Hepatic stellate cell (primary cell): ENCODE measurements at places on chromosomes 3 and 15.

DNA sequence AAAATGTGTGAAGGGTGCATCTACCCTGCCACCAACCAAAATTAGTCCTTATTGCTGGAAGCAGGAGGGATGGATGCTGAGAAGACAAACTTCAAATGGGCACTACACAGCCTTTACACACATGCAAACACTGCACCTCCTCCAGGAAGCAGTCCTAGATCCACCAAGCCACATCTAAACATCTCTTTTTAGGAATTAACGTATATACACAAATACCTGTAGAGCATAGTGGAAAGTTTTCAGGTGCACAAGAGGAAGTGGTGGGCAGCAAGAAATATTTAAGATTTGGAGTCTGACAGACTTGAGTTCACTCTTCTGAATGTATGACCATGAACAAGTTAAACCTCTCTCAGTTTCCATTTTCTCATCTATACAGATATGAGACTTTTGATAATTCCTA is 456.6 kb upstream of the PROK2 start:
- no peak for DNase-seq

DNA sequence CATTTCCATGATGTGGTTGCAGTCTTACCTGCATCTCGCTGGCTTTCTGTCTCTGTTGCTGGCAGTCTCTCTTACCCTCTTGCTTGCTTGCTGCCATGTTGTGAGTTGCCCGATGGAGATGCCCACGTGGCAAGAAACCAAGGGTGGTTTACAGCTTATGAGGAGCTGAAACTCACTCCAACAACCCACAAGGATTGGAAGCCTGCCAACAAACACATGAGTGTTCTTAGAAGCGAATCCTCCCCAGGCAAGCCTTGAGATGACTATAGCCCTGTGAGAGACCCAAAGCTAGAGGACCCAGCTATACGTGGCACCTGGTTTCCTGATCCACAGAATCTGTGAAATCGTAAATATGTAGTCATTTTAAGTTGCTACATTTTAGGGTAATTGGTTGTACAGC is 490.9 kb upstream of the ADAMTS9 start:
- DNase-seq: no peak

GRCh38 chr3:127870156-127870555 is 44.9 kb upstream of the KBTBD12 start:
- no peak for DNase-seq

DNA sequence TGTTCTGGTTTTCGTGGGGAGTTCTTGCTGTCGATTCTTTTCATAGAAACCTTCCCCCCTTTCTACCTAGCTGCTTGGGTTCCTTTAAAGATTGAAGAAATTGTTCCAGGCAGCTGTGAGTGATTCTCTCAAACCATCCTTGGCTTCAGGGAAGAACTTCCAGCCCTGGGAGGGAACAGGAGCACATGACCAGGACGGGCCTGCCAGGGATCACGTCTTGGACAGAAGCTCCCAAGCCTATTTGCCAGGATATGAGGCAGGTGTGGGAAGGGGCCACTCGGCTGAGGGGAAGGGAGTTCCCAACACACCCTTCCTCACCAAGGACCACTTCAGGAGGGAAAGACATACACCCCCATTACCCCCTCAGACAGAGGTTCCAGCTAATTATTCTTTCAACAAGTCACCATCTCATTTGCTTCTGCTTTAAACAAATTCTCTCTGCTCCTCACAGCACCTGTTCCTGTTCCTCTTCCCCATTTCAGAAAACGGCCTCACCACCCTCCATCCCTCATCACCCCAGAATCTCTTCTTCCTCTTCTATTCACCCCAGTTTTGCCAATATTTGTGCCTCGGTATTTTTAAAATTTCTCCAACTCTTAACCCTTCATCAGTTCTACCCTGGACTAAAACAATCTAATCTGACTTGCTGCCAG is 62.5 kb downstream of the WHAMM start:
- DNase-seq: no peak

- peak; percentile 95 for DNase-seq
These were observed 40.1 kb downstream of the TMEM44 start for GRCh38 chr3:194592798-194593752.

- DNase-seq: no peak
These were observed 62.8 kb downstream of the ISG20 start for GRCh38 chr15:88701561-88702095.

DNA sequence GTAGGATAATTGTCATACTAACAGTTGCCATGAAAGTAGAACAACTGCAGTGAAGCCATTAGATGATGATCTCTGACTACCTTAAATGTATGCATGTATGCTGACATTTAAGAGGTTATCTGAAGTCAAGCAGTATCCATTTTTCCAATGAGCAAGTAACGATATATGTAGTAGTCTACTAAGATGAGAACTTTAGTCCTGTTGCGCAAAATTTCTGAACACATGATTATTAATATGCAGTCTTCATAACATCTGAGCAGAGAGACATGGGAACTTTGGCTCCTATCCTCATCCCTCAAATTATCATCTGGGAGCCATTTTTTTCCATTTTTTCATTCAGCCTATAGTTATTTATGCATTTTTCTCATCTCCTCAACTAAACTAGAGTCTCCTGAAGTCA is 79.2 kb downstream of the MME start:
- no peak for DNase-seq

GRCh38 chr3:73866846-73867245 is 242.1 kb upstream of the PDZRN3 start:
- no peak for DNase-seq

DNA sequence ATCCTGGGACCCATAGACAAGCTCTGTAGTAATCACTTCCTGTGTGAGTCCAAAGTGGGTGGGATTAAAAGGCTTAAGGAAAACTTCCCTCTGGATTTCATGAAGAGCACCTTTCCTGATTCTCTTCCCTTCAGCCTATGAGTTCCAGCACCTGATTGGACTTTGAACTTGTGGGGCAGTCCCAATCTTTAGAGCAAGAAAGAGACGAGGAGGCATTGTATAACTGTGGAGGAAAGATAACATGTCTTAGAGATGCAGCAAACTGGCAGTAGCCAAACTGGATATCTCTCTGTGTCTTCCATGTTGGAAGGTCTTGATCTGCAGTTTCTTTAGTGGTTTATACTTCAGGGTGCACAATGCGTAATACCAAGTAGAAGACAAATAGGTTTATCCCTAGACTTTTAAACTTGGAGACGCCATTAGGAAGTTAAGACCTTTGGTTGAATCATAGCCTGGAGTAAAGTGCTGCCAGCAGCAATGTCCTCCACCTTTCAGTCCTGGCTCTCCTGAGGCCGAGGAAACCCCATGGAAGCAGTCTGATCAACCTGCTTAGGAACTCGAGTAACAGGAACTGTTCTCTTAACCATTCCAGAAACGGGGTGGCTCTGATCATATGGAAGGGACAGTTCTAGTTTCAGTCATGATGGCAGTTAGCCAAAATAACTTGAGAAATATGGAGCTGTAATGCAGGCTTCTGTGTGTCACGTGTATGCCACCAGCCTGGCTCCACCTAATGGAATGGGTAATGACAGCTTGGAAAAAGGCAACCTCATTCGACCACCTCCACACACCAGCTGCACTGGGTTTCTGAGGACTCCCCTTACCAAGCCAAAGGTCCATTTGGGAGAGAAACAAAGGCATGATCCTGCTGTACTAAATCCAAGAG is 4.7 kb downstream of the EIF1B start:
- DNase-seq: no peak

GRCh38 chr3:132800958-132801357 is 78.7 kb upstream of the NPHP3 start:
- no peak for DNase-seq

DNA sequence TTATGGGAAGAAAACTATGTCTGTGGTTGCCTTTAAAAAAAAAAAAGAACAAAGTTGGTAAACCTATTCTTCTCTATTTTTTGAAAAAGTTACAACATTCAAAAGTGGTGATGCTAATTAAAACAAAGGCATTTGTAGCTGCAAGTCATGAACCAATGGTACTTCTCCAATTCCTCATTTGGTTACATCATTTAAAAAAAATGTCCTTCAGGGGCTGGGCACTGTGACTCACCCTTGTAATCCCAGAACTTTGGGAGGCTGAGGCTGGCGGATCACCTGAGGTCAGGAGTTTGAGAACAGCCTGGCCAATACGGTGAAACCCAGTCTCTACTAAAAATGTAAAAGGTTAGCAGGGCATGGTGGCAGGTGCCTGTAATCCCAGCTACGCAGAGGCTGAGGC is 574.6 kb downstream of the VGLL3 start:
- DNase-seq: no peak

GRCh38 chr3:76938962-76939361 is 100.9 kb upstream of the ROBO2 start:
- no peak for DNase-seq

GRCh38 chr3:9222049-9222448 is 27.4 kb downstream of the SRGAP3 start:
- no peak for DNase-seq

DNA sequence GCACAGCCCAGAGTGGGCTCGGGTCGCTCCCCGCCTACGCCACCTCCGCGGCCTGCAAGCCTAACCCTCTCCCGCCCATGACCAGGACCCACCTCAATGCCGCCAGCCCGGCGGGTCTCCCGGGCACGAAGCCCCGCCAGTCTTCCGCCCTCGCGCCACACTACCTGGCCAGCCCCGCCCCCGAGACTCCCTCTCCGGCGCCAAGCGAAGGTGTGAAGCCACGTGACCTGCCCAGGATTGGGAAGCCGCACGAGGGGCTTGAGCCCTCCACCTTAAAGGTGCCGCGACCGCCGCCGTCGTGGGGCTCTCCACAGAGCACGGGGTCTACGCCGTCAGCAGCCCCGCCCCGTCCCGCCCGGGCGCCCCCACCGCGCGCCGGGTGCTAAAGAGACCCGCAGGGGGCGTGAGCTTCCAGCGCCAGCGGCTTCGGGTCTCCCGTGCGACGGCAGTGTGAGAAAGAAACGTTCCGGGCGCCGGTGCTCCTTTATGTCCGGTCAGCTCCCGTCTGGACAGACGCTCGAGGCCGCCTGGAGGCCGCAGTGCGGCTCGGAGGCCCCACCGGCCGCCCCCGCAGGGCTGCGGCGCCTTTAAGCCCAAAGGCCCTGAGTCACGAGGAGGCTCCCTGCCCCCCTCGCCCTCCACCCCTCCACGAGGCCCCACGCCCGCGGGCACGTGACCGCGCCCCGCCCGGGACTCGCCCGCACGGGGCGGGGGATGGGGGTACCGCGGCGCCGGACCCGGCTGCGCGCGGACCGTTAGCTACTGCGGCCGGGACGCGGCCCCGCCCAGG is at the start of gene CPEB1:
TSS of gene CPEB1 (minus strand) at position 319 of the 790 bp plus-strand sequence. CDS start 18,904 bp downstream, outside the sequence.
- peak; percentile 53 for DNase-seq

DNA sequence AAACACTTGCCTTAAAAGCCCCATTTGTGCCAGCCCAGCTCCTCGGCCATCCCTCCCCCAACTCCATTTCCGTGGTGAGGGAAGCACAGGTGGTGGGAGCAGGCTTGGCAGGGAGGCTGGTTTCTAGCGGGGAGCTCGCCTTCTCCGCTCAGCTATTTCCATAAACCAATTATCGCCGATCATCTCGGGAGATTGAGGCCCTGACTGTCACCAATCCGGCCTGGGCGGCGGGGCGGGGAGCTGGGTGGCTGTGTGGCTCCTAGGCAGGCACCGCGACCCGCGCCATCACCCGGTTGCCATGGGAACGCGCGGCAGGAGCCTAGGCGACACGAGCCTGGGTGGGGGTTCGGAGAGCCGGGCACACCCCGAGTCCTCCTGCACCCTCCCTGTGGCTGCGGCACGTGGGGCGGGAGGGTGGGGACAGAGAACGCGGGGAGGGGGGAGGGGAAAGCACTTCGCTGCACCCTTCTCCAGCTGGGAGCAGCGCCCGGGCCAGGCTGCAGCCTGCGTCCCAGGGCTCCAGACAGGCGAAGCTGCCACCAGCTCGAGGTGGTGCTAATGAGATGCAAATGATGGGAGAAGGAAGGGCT is 9.3 kb downstream of the CCDC33 start:
- DNase-seq: no peak

- DNase-seq: peak; percentile 31
These were observed 109.5 kb downstream of the SYNPR start for GRCh38 chr3:63387568-63387967.

DNA sequence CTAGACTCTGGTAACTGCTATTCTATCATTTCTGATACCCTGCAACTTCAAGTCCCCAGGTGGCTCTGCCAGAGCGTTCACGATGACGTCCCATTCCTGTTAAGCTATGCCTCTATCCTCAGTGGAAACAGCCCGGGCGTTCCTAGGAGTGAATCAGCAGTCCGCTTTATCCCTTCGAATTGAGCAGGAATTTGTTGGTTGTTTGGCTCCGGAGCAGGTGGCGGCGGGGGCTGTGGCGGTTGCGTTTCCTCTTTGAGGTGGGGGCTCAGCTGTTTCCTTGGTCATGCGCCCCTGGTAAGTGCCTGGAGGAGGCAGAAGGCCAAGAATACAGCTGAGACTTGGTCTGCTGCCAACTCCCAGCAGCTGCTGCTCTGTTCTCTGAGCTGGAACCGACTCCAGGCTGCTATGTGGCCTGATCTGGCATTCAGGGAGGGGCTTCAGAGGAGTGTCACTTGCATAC is 25.2 kb downstream of the ARPP21 start:
- DNase-seq: peak; percentile 25

- no peak for DNase-seq
These were observed 2.3 kb downstream of the RARB start for GRCh38 chr3:25430287-25430934.

- no peak for DNase-seq
These were observed 1084.5 kb downstream of the ROBO1 start for GRCh38 chr3:78683284-78683683.

DNA sequence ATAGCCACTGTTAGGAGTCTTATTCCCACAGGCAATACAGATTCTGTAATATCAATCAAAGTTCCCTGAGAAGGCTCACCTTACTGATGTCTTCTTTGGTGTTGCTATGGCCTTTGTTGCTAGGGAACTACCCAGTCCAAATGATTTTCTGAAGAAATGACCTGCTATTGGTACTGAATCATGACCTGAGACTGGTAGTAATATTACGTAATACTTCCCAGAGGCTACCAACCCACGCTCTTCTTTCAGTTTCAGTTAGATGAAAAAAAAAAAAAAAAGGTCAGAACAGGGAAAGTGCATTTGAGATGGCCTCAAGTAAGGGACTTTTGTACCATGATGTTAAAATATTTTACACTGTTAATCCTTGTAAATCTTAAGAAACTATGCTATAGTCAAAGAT is 1092.5 kb upstream of the EPHA6 start:
- no peak for DNase-seq
